PC-3 (cell line): ENCODE measurements at places on chromosomes 5 and 9.

DNA sequence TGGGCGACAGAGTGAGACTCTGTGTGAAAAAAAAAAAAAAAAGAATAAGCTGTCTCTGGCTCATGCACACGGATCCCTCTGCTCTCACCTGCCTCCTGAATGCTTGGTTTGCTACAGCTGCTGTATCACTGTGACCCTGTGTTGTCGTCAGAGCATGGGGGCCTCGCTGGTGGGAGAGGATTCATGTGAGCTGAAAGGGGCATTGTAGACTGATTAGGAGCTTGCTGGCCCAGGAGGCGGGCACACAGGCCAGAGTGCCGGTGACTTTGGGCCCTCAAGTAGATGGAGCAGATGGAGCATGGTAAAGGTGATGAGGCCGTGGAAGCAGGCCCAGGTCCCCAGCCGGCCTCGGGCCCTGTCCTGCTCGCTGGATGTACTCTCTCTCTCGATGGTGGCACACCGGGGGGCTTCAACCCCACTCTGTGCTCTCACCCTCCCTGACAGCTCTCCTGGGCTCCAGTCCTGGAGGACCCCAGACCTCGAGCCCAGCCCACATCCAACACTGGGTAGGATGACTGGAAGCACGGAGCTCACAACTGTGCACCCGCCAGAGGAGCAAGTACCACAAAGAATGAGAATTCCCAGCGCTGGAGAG is 7.1 kb downstream of the FLT4 start:
- no peak for DNase-seq

DNA sequence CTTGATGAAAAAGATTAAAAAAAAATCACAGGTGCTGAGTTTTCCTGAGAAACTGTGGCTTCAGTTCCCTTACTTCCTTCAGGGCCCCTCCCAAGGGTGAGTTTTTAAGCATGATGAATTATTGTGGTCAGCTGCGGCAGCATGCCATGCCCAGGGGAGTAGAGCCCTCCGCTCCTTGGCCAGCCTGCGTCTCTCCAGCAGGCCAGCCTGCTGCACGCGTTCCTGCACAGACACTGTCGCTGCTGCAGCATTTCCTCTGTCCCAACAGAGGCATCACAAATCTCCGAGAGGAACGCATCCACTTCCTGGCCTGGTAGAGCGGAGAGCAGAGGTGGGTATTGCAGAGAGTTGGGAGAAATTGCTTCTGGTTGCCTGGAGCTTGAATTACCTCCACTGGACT is 26.1 kb upstream of the GLRA1 start:
- DNase-seq, result peak; percentile 12

DNA sequence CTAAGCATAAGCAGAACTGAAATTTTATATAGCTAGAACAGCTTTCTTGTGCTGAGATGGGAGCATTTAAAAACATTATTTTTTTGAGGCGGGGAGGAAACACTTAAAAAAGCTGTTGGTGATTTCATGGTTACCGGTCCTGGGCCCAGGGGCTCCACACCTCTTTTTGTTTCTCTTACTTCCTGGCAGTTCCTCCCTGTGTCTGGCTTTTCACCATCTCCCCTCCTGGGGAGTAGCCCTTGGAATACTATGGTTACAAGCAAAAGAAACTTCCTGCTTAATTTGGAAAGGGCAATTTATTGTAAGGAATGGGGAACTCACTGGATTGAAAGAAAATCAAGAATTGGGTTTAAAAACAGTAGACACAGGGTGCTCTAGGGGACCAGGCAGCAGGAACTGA is 105.1 kb downstream of the SLC24A2 start:
- no peak for DNase-seq

DNA sequence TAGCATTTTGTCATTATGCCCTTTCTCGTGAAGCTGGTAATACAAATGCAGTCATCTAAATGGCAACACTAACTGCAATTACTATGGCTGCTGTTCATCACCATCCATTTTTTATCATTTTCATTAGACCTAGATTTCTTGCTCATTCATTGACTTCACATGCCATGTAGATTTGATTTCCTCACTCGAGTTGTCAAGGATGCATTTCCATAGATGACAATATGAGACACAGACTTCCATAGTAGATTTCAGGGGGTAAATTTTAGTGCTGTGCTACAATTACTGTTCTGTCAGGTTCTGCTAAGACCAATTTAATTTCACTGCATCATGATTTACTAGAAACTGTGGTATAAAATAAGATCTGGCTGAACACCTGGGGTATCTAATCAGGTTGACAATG is 589.2 kb downstream of the SEMA5A start:
- no peak for DNase-seq

GRCh38 chr5:116045821-116046220 is 13.5 kb downstream of the ARL14EPL start:
- no peak for DNase-seq

DNA sequence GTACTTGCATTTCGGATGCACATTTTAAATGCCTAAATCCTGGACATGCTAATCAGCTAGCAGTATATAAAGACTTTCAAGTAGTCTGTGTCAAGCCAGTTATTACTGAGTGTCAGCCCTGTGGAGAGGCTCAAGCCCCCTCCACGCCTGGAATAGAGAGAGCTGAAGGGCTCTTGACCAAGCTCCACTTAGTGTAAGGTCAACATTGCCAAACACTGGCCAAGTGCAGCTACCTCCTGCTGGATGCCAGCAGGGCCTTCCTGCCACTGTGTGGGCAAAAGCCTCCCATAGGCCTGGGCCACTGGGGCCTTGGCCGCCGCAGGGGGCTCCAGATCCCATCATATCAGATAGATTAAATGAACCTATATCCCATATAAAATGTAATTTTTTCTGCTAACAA is 239.4 kb upstream of the PANK3 start:
- DNase-seq, result no peak

GRCh38 chr5:68838157-68838718 is 255.6 kb upstream of the SLC30A5 start:
- no peak for DNase-seq

DNA sequence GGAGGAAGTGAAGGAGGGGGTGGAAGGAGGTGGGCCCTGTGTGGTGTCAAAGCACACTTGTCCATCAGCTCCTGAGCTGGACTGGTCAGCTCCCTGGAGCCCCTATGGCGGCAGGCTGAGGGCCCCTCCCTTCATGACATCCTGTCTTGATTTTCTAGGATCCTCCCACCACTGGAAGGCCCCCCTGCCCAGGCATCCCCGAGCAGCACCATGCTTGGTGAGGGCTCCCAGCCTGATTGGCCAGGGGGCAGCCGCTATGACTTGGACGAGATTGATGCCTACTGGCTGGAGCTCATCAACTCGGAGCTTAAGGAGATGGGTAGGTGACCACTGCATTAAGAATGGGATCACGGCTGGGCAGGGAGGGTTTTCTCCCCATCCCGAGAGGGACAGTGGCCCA is 34.2 kb downstream of the JADE2 start:
- DNase-seq, result no peak

- peak; percentile 38 for DNase-seq
These were observed 119.1 kb downstream of the SLIT3 start for GRCh38 chr5:169181814-169182213.

DNA sequence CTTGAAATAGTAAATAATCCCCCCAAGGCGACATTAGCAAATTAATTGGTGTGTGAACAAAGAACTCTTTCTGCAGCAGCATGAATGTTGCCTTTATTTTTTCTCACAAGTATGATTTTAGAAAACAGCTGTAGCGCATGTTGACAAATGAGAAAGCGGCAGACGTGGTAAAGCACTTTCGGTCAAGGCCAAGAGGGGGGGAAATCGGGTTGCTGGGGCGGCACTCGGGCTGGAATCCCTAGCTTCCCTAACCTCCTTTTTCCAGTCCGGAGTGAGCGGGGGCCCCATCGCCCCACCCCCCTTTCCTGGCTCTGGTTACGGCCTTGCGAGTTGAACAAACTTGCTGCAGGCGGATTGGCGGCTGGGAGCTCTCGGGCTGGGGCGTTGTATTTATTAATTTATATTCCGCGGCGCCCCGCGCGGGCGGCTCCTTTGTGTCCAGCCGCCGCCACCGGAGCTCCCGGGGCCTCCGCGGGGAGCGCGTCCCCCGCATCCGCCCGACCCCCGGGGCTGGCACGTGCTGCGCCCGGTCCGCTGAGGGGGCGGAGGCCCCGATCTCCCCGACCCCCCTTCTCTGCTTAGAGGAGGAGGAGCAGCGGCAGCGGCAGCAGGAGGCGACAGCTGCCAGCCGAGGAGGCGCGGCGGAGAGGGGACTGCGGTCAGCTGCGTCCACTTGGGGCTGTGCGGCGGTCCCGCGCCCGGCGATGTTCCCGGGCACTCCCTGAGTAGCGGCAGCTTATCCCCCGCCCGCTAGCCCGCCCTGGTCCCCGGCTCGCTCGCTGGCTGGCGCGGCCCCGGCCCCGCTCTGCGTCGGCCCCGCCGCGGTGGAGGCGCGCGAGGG is at the start of gene RHOBTB3:
TSS of gene RHOBTB3 (plus strand) at position 607 of the 841 bp plus-strand sequence. CDS start 347 bp downstream, outside the sequence.
- DNase-seq, result peak; percentile 76

DNA sequence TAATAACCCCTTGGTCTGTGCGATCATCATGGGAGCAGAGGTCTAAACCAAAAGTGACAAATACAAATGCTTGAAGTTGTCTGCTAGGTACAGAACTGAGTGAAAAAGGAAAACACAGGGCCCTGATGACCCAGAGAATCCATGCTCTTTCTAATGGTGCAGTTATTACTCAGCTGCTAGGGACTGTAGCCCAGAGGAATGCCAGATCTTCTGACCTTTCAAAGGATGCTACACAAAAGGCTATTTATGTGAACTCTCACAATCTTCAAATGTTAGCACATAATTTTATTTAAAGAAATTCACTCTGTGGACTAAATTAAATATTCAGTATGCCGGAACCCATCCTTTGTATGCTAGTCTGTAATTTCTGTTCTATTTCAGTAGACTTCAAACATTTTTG is 79.9 kb downstream of the PRR16 start:
- DNase-seq, result no peak

GRCh38 chr5:68740226-68740910 is 353.4 kb upstream of the SLC30A5 start:
- DNase-seq, result no peak

- DNase-seq, result no peak
These were observed 71.4 kb downstream of the SEMA4D start for GRCh38 chr9:89426384-89426961.

DNA sequence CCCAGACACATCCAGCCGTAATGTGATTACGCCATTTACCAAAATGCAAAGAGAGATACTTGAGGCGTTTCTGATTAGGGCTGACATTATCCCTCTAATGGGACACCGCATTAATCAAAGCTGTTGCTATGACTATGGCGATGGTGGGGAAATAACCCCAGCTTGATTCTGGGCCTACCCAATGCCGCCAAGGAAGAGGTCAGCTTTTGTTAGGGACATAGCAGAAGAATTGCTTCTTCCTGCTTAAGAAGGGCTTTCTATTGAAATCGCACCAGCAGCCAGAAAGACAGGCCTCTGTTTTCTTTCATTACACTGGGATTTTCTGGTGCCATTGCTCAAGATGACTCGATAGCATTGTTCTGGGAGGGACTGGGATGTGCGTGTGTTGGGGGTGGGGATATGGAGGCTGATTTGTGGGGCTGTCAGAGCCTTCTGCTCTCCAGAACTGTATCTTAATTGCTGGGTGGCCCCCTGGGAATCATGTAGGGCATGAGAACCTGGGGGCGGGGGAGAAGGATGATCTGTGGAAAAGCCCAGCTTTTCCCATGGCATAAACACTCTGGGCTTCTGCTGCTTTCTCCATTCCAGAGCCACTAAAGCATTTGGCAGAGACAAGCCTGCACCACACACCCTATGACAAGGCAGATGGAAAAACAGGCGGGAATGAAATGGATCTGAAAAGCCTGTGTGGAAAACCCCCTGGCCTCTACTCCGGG is 106.5 kb upstream of the RAD23B start:
- no peak for DNase-seq

- DNase-seq, result peak; percentile 94
These were observed 24.6 kb downstream of the NR2F1 start for GRCh38 chr5:93607367-93608258.

- DNase-seq, result no peak
These were observed 70.2 kb downstream of the BASP1 start for GRCh38 chr5:17287501-17288155.

GRCh38 chr9:97666907-97667686 is 30.0 kb downstream of the XPA start:
- no peak for DNase-seq

GRCh38 chr9:35844628-35845270 is 15.7 kb downstream of the TMEM8B start:
- DNase-seq, result peak; percentile 91

DNA sequence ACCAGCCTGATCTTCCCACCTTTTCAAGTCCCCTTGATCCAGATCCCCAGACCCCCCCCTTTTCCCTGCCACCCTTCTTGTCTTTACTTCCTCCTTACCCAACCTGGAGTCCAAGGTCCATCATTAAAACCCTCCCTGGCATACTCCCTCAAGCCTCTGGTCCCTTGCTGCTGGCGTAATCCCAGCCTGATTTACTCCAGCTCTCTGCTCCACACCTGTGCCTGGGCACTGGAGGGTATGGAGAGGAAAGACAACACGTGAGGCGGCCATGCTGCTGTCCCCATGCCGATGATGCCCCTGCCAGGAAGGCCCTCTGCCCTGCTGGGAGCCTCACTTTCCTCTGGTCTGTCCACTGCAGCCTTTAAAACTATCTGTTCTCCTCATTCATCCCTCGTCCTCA is 5.1 kb downstream of the B4GALT7 start:
- DNase-seq, result no peak

DNA sequence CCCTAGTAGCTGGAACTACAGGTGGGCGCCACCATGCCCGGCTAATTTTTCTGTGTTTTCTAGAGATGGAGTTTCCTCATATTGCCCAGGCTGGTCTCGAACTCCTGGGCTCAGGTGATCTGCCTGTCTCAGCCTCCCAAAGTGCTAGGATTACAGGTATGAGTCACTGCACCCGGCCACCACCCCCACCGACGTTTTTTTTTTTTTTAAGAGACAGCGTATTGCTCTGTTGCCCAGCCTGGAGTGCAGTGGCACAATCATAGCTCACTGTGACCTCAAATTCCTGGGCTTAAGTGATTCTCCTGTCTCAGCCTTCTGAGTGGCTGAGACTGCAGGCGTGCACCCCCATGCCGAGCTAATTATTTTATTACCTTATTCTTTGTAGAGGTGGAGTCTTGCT is 38.2 kb downstream of the WDR70 start:
- DNase-seq, result peak; percentile 9

DNA sequence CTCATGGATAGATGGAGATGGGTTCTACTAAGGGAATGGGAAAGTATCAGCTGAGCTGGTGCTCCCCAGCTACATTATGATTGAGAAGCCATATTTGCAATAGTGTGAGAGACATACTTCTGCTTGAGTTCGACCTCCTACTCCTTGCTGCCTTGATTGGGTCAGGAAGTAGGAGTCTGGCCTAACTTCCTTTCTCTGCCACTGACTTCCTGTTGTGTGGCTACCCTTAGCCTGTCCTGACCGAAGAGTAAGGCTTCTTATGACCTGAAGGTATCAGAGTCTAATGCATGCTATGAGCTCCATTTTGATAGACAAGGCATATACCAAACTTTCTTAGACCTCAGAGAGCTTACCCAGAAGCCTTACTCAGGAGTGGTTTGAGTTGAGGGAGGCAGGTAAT is 53.9 kb downstream of the OSTF1 start:
- DNase-seq, result no peak

- DNase-seq, result no peak
These were observed 372.5 kb downstream of the IRX2 start for GRCh38 chr5:2378976-2379375.
